ENCODE measurements at places on chromosomes 11 and 22. TPM values are rescaled to one million over a fixed set of nuclear protein-coding genes. Genes with fewer than 3 reads are reported as not detected.

Gene ACTN3
- total RNA-seq = 20.4 TPM

Gene MRPL40
- total RNA-seq = 15.7 TPM

Gene TYR
- total RNA-seq = not detected

Gene OR5M8
- not detected for total RNA-seq

Gene EIF3F
- total RNA-seq = 379 TPM

Gene GTF2H1
- 24.1 TPM for total RNA-seq

Gene BUD13
- 22.4 TPM for total RNA-seq

Gene C11orf87
- 0.23 TPM for total RNA-seq

Gene B4GAT1
- total RNA-seq = 36.3 TPM

Gene H19
- 11.7 TPM for total RNA-seq

Gene OR8D4
- total RNA-seq = not detected

Gene GPHA2
- total RNA-seq = 1.6 TPM

Gene ISX
- not detected for total RNA-seq

Gene FDX1
- total RNA-seq = 9.9 TPM

Gene IGSF9B
- 52.7 TPM for total RNA-seq

Gene OR52H1
- not detected for total RNA-seq

Gene TMEM45B
- total RNA-seq = 0.59 TPM

Gene APOBEC3H
- 0.42 TPM for total RNA-seq

Gene P2RY6
- total RNA-seq = 0.16 TPM

Gene MFRP
- not detected for total RNA-seq

Gene CALCB
- total RNA-seq = 3.2 TPM

Gene DNAJB13
- total RNA-seq = 0.18 TPM

Gene SLC22A12
- total RNA-seq = not detected

Data from WTC11 (cell line).